ENCODE measurements at places on chromosomes 5 and 9.
A peak's percentile ranks its signal among the peaks of the same experiment; 100 is the strongest.

- no peak for DNase-seq
These were observed 425.3 kb downstream of the CSNK1G3 start for GRCh38 chr5:123937230-123937629.

DNA sequence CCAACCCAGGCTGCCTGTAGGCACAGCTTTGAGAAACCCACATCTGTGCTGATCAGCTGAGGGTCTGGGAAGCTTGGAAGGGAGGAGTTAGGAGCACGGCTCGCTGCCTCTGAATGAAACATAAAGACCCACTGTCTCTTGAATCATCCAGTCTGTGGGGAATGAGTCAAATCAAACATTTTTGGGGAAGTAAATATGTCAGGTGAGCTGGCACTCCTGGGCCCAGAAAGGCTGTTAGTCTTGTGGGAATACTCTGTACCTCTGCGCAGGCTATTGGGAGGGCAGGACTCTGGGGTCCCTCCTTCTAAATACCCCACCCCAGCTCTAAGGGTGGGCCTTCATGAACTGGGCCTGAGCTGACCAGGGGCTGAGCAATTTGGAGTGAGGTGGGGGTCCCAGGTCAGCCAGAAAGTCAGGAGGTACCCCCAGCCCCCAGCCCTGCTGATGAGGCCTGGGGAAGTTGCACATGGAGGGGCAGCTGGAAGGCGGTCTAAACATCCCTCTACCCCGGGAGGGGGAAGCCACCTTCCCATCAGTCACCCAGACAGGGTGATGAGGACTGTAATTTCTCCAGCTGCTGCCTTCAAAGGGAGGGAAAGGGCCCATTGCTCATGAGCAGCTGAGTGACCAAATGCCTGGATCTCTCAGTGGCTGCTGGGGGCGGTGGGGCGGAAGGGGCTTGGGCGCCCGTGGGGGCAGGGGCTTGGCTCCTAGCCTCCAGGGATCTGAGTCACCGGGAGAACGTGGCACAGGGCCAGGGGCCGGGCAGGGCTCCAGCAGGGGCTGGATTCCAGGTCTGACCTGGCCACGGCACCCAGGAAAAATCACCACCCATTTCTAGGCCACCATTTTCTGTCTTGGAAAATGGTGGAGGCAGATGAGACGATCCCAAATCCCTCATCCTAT is 10.8 kb downstream of the FIBCD1 start:
- DNase-seq = no peak

DNA sequence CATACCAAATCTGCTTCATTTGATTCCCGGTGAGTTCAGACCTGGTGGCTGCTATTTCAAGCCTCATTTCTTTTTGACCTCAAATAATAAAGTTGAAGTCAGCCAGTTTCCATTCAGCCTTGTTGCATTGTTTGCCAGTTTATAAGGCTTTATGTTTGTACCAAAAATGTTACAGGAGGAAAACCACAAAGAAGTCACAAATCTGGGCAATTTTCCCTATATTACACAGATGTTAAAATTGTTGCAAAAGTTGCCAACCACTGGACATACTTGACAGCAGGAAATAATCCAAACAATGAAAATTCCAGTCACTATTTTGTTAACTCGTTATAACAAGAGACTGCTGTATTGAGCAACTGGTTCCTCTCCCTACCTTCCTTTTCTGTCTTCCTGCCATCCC is 1325.0 kb upstream of the DMAC1 start:
- no peak for DNase-seq

DNA sequence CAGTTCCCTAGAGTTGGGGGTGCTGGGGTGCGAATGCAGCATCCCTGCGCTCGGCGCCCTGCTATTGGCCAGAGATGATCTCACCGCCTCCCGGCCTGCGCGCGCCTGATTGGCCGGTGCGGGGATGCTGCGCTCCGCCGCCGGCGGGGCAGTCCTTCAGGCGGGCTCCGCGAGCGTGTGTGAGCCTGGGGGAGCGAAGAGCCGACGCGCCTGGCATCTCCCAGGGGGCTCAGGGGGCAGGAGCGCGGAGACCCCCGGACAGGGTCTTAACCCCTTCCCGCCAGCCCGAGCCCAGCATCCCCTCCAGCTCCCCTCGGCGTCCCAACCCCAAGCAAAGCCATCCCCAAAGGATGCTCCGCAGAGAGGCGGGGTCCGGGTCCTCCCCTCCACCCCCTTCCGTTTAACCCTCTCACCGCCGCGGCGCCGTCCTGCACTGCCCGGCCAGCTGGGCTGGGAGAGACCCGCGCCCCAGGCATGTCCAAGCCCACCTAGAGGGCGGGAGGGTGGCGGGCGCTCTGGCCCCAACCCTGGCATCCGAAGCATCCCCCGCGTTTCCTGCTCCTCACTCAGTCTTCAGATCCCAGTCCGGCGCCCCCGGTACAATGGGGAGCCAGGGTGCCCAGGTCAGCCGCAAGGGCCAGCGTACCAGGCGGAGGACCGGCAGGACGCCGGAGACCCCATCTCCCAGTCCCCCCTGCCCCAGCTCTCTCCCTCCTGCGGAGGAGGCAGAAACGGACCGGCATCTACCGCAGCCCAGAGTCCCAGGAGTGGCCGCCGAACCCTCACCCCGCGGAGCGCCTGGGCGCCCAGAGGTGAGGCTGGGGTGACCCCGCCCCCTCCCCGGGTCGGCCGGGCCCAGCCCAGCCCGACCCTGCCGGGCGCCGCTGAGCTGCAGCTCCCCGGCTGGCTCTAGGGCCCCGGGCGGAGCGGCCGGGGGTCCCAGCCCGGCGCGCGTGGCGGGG is 19.3 kb upstream of the TOR2A start:
- no peak for DNase-seq

DNA sequence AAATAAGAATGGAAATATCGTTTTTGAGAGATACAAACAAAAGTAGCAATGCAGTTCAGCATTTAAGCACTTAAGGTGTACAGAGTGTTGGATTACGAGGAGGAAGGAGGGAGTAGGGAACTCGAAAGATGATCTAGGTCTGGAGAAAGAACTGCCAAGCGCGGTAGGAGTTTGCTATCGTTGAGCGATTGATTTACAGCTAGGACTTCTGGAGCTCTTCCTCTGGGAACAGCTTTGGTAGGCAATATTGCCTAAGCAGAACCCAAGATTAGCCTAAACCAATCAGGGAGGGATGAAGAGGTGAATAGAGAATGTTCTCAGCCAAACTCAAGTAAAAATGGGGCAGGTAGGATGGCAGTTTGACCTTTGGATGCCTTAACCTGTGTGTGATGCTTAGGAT is 965 bp downstream of the CLTA start:
- DNase-seq = no peak

- DNase-seq = no peak
These were observed 33.4 kb upstream of the GLIS3 start for GRCh38 chr9:4333231-4333740.

- DNase-seq = no peak
These were observed 9.9 kb upstream of the RNF130 start for GRCh38 chr5:180081481-180081880.

DNA sequence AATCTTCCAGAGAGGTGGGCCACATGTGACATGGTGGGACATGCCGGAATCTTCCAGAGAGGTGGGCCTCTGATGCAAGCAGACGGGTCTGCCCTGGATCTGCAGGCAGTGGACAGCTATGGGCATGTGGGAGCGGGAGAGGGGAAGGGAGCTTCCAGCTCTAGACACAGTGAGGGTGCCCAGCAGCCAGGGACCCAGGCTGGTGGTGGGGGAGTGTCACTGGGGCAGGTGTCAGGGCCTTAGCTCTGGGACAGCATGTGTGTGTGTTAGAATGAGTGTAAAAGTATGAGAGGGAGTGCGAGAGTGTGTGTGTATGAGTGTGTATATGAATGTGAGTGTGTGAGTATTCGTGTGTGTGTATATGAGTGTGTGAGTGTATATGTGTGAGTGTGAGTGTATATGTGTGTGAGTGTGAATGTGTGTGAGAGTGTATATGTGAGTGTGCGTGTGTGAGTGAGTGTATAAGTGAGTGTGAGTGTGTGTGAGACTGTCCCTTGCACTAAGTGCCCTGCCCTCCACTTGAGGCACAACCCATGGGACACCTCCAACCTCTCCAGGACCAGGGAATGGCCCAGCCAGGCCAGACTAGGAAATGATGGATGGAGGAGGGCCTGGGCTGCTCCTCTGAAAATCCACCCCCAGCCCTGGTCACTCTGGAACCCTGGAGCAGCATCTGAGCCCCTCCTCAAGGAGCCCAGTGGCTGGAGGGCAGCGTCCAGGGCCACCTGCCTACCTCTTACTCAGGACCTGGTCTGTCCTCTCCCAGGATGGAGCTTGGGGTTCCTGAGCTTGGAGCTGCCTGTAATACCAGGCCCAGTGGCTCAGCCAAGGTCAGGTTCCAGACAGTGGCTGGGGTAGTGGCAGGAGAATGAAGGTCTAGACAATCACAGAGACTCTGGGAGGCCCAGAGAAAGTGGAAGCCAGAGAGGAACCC is 122.2 kb downstream of the C9orf50 start:
- no peak for DNase-seq

DNA sequence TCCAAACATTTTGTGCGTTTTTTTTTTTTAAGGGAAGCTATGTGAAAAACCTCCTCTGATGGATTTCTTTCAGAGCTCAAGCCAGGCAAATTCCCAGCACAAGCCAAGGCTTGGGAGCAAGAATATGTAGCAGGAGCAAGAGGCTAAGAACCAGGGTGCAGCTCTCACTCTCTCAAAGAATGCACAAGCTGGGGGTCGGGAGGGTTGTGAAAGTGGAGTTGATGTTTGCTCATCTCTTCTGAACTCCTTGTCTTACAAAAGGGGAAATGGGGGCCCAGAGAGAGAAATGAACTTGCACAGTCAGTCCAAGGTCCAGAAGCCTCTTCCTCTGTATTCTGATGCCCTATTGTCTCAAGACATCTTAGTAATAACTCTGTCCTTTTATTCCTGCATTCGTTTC is 7.7 kb upstream of the TRAF1 start:
- DNase-seq = no peak

DNA sequence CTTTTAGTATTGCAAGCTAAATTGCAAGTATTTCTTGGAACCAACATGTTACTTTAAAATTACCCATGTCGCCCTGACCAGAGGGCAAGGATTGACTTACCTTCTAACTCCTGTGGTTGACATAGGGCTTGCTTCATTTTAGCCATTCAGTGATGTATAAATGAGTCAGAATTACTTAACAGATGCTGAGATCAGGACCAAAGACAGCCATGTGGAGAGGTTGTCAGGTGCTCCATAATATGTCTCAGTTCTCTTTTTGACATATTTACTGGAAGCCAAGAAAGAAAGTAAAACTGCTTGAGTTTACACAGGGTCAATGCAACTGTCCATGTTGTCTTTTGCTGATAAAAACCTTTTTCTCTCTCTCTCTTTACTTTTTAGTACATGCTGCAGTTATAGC is 33.2 kb downstream of the F2RL2 start:
- no peak for DNase-seq

GRCh38 chr5:100777680-100778300 is 125.3 kb downstream of the ST8SIA4 start:
- DNase-seq = no peak

- no peak for DNase-seq
These were observed 158.1 kb downstream of the C9orf152 start for GRCh38 chr9:110049699-110050450.

DNA sequence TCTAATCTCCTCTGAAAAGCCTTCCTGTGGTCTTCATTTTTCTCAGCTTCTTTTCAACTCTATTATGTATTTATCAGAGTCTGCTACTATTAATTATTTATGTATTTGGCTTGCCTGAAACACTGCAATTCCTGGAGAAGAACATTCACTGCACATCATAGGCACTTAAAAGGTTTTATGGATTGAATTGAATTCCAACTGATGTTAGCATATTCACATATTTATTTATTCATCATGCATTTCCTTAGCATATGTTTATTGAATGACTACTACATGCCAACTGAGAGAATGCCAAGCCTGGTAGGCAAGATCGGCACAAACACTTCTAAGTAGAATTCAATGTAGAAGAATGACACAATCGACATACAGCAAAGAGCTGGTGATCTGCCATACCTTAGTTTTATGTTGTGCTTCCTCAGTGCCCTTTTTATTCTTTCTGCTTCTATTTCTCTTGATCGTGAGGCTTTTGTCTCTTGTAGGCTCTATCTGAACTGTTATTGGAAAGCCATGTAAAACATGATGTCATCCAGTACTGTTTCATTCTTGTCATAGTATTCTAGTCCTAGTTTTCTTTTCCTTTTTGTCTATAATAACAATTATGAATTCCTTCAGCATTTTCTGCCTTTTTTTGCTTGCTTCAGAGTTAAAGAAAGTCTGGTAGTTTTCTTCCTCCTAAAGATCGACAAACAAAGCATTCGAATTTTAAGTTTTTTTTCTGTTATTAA is 454.2 kb downstream of the TLE4 start:
- no peak for DNase-seq

DNA sequence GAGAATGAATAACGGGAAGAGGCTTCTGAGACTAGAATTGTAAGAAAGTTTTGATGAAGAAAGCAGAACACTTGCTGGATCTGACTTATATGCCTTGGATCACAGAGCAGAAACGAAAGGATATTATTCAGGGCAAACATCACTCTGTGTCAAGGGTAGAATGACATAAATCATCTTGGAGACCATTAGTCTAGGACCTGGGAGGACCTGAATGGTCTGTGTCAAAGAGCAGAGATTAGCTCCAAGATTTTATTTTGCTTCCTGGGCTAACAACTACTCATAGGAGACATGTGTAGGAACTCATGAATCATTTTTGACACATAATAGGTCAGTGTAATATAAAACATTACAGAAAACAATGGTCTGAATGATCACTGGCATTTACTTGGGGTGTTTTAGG is 417.9 kb downstream of the SLCO4C1 start:
- DNase-seq = no peak

- peak; percentile 63 for DNase-seq
These were observed 46.4 kb downstream of the ANXA2R start for GRCh38 chr5:42993516-42994245.

- no peak for DNase-seq
These were observed 133.7 kb downstream of the WNK2 start for GRCh38 chr9:93317495-93318094.

- no peak for DNase-seq
These were observed 1032.6 kb downstream of the CDH12 start for GRCh38 chr5:21820527-21820926.

- no peak for DNase-seq
These were observed 7.1 kb downstream of the MAPKAP1 start for GRCh38 chr9:125699870-125700269.

GRCh38 chr5:124453221-124454051 is 293.0 kb downstream of the ZNF608 start:
- DNase-seq = no peak
